ENCODE measurements at places on chromosomes 2 and 18.

DNA sequence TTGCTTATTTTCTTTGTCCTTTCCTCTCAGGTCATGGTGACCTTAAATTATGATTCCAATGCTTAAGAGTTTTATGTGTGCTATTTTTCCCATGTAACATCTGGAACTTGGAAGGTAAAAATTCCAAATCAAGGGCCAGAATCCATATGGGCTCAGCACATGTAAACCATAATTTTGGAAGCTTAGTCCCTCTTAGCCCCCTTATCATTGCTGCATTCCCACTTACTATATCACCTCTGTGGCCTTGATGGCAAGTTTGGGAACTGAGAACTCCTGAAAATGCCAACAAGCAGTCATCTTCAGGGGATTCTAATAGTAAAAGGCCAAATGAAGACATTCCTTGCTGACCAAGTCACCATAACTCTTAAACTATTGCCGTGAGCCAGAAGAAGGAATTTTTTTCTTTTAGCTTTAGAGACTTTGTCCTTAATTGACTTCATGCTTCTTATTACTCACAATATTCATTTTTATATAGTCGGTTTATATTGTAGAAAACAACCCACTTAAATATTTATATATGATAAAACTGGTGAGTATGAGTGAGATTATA is 251.4 kb downstream of the SLC8A1 start:
- no peak for DNase-seq

DNA sequence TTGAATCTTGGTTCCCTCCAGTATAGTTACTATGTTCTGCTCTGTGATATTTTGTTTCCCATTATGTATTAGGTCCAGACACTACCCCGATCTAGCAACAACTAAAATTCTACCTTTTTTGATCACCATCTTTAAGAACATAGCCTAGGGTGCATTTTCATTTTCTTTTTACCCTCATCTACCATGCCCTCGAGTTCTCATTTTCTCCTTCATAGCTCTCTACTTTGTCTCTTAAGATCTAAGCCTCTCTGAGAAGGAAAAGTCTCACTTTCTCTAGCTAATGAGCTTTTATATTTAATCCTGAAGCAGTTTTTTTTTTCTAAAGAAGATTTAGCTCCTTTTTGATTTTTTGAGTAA is 1089.4 kb upstream of the SLC39A10 start:
- no peak for DNase-seq

DNA sequence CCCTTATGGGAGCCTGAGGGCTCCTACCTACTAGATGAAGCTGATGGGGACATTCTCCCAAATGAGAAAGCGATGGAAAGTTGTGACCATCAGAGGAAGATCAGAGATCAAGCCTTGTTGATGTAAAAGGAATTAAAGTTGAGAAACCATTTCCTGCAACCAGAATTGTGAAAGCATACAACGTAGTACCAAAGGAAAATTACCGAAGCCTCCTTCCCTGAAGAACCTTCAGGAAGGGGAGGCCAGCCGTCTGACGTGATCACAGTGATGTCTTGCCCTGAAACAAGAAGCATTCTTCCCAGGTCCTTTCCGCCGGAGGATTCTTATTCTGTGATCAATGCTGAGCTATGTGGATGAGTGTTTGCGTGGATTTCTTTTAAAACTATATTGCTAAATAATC is 211.6 kb upstream of the TNP1 start:
- DNase-seq: no peak

DNA sequence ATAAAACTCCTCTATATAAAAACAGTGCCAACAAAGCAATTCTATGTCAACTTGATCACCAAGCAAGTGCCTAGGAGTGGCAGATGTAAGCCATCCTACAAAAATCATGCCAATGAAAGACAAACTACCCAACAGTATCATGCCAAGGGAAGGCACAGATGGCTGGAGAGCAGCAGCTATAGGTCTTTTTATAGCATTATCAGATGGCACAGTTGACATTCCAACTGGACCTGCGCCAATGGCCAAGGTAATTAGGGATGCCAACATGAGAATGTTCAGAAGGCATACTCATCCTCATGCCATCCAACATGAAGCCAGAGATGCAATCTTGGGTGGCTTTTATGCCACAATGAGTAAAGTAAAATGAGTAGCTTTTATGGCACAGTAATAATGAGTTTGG is 237.3 kb downstream of the OTX1 start:
- no peak for DNase-seq

DNA sequence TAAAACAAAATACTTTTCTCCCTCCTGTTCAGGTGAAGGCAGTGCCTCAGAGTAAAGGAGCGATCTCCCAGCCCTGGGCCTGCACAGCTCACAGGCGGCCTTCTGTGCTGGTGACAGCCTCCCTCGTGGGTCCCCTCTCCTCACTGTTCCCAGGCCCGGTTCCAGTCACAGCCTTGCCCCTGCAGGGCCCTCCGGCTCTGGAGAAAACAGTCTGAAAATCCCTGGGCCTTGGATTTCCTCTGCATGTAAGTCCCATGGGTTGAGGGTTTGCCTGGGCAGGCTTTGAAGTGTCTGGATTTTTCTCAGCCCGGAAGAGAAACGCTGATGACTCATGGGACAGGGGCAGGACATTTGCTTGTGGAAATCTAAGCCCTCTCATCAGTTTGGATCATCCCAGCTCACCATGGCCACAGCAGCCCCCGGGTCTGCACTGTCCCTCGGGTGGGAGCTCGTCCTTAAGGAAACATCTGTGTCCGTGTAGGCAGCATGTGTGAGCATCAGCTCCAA is 186.1 kb upstream of the RAB12 start:
- DNase-seq: no peak

- DNase-seq: no peak
These were observed 27.9 kb upstream of the CASP8 start for GRCh38 chr2:201232467-201232815.

DNA sequence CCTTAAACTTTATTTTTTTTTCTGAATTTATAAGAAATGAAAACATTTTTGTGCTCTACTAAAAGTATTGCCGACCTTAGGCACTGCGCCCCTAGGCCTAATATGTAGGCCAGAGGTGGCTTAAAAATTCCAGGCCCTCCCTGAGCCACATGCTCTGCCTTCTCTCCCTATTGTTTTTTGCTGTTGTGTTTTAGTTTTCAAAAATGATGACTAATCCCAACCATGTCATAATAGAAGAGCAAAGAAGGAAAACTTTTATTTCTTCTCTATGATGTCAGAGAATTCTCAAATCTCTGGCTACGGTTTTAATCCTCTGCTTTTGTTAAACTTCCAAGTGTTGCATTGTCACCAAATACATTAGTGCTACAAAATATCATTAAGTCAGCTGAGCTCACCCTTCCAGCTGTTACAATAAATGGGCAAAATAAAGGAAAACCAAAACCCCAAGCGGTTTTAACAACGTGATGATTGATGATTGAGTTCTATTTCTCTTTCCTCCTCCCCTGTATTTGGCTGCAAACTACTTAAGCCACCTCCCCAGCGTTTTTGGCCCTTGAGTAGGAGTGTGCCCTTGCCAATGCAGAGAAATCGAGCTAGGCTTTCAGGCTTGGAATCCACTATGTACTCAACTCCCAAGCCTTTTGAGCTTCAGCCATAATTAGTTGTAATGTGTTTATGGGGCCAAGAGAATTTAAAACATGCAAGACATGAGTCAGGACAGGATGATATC is 163.5 kb upstream of the POU3F3 start:
- no peak for DNase-seq

GRCh38 chr2:173898178-173898668 is 67.0 kb downstream of the SP3 start:
- DNase-seq: no peak

GRCh38 chr2:80080957-80081356 is 223.6 kb downstream of the LRRTM1 start:
- no peak for DNase-seq

- no peak for DNase-seq
These were observed 26.8 kb downstream of the YES1 start for GRCh38 chr18:785242-785641.

DNA sequence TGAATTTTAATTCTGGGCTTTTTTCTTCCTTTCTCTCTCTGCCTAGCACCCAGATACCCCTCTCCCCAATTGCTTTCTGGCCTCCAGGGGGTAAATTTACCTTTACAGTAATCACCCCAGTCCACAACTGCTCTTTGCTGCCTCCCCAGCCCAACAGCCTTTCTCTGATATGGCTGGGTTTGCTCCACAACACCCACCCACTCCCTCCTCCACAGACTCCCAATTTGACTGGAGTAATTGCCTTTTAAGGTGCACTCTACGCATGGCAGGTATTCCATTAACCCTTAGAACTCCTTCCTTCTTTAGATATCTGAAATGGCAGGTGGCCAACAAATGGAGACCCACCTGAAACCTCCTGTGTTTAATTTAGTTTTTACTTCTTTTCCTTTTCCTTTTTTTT is 3.6 kb downstream of the CELF4 start:
- DNase-seq: no peak

All from progenitor cell of endocrine pancreas (in vitro differentiated cells).